Pancreas (tissue), 10 donors: ENCODE measurements at places on chromosomes 5 and 9. TPM values are rescaled to one million over a fixed set of nuclear protein-coding genes. Genes with fewer than 3 reads are reported as not detected.

DNA sequence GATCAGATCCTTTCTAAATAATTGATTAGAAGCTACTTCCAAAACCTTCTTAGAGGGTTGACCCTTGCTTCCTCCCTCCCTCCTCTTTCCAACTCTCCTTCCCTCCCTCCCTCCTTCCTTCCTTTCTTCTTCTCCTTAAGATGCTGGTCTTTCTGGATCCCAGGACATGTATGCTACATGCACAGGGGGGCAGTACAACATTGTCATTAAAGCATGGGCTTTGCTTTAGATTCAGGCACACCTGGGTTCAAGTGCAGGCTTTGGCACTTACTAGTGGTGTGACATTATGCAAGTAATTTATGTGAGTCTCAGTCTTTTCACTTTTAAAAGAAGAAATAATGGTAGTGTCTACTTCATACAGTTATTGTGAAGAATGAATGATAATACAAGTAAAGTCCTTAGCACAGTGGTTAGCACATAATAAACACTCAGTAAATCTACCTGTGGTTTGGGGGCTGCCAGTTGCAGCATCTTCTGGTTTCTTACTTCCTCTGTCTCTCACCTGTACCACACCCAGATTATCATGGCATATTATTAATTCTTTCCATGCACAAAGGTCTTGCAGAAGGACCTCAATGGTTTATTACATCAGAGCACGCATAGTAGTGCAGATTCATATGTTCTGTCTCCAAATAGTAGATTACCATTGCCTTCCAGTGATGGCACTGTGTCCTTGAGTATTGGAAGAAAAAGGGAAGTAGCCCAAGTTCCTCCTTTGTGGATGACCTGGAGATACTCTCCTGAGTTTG, 154.1 kb downstream of the ARHGAP26 start:
- no peaks in the 10 kb centered on the region for H3K27me3 ChIP-seq
- H3K36me3 ChIP-seq, result no peaks in the 10 kb centered on the region
- H3K4me3 ChIP-seq, result no peak overlapping the region
- peaks cover 34% of the 10 kb centered on the region for H3K4me1 ChIP-seq
- H3K27ac ChIP-seq, result no peak overlapping the region

DNA sequence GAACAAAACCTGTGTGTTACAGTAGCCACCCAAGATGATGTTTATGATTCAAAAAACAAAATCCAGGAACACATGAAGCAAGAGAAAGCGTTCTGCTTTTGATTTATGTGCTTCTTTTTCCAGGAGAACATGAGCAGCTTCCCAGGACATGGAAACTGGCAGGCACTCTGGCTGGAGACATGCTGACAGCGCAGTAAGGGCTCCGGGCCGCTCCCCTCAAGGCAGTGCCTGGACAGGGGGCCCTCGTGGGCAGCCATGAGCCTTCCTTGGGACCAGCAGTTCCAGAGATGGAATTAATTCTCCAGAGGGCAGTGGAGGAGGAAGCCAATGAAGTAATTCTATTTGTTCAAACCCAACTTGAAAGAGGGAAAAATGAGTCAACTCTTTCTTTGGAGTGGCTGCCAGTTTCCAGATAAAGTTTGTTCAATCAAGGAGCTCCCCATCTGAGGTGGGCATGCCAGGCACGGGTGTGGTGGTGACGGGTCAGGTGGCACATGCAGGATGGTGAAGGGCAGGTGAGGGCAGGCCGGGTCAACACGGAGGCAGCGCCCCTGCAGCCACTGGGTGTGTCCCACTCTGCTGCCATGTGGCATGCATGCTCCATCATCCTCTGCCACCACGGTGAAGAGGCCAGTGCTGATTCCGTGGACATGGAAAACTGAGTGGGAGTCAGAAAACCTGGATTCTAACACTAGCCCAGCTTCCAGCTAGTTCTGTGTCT, 83.8 kb downstream of the OTULIN start:
- no peaks in the 10 kb centered on the region for H3K36me3 ChIP-seq
- H3K4me3 ChIP-seq, result no peak overlapping the region
- no peaks in the 10 kb centered on the region for H3K4me1 ChIP-seq
- H3K27ac ChIP-seq, result no peak overlapping the region
- DNase-seq, result no peak
- H3K27me3 ChIP-seq, result no peaks in the 10 kb centered on the region

CCL27 gene
- not detected for total RNA-seq

LHX2 gene
- not detected for total RNA-seq

DNA sequence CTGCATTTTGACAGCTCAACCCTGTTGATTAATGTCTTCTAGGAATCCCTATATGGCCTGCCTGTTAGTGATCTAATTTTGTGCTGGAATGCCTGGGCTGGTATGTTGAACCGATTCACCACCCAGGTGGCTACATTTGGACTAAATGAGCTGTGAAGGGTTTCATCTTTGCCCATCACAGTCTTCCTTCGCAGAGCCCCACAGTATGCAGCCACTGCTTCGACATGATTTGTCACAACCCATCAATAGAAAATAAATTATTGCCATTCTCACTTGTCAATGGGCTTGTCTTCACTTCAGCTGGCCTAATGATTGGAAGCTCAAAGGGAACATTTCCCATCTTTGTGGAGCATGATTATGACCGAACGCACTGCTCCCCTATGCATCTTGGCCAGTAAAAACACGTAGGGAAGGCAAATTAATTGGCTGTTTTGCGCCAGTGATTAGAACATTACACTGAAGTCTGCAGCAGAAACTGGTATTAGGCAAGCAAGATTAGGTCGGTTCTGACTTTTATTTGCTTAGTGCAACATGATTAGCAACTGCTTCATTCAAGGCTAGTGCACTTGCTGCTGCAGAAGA, 408.5 kb downstream of the KIAA0825 start:
- no peak overlapping the region for H3K4me3 ChIP-seq
- H3K27me3 ChIP-seq, result no peaks in the 10 kb centered on the region
- no peak overlapping the region for H3K27ac ChIP-seq
- H3K36me3 ChIP-seq, result no peaks in the 10 kb centered on the region

DNA sequence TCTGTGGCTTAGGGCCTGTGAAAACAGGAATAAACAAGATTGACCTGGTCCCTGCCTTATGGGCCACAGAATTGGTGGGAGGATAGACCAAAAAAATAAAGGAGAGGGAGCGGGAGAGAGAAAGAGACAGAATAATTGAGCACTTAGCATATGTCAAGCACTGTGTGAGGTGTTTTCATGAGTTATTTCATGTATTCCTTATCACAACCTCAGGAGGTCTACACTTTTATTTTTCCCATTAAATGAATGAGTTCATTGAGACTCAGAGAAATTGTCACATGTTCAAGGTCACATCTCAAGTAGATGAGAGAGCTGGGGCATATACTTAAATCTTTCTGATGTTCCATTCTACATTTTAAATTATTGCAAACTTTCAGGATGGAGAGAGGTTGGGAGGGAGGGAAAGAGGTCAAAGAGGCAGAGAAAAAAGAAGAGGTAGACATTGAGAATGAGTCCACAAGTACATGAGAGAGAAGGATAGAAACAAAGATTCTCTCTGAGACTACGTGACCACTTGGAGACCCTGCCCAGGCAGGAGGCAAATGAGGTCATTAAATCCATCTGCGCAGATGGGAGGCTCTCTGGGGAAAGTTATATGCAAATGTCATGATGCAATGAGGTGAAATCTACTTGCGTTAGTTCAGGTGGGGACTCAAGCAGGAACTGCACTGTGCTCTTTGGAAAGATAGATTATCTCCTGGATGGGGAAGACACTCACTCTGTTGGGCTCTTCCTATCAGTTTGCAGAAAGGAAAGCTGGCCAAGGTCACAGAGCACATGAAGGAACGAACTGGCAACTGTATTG, 241.5 kb downstream of the PAPPA start:
- H3K27ac ChIP-seq, result no peak overlapping the region
- no peaks in the 10 kb centered on the region for H3K27me3 ChIP-seq
- no peaks in the 10 kb centered on the region for H3K4me1 ChIP-seq
- H3K36me3 ChIP-seq, result no peaks in the 10 kb centered on the region
- DNase-seq, result no peak
- H3K4me3 ChIP-seq, result no peak overlapping the region

GRCh38 chr5:159943326-159943725, 27.0 kb downstream of the ADRA1B start:
- H3K36me3 ChIP-seq, result no peaks in the 10 kb centered on the region
- H3K27me3 ChIP-seq, result no peaks in the 10 kb centered on the region
- H3K4me3 ChIP-seq, result no peak overlapping the region
- H3K27ac ChIP-seq, result no peak overlapping the region
- no peak for DNase-seq

GRCh38 chr9:134802216-134802795, 78.3 kb upstream of the FCN2 start:
- no peaks in the 10 kb centered on the region for H3K36me3 ChIP-seq
- H3K27ac ChIP-seq, result no peak overlapping the region
- no peak for DNase-seq
- no peak overlapping the region for H3K4me3 ChIP-seq
- H3K27me3 ChIP-seq, result no peaks in the 10 kb centered on the region

- DNase-seq, result peak; percentile 15
- H3K27ac ChIP-seq, result no peak overlapping the region
- H3K4me1 ChIP-seq, result no peaks in the 10 kb centered on the region
Measured at GRCh38 chr5:132481596-132482211, 8.9 kb downstream of the IRF1 start.

PCDHB3 gene
- total RNA-seq, result 0.51 TPM

DNA sequence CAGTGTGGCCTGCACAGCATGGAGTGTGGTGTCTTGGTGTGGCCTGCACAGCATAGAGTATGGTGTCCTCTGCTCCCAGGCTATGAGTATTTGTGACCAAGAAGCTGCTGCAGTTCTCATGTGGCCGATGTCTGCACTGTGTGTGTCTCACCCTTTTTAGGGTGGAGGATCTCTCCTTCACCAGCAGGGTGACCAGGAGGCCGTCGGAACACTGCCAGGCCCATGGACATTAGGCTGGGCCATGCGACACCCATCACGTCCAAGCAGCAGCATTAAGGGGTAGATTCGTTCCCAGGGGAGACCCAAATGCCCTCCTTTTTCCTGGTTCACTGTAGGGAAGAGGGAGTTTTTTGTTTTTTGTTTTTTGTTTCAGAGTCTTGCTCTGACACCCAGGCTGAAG, 115.3 kb upstream of the SPIN1 start:
- H3K4me3 ChIP-seq, result no peak overlapping the region
- no peaks in the 10 kb centered on the region for H3K36me3 ChIP-seq
- no peak for DNase-seq

OGN gene
- 0.28 TPM for total RNA-seq

GRCh38 chr5:77845324-77845646, 69.1 kb upstream of the TBCA start:
- H3K27me3 ChIP-seq, result no peaks in the 10 kb centered on the region
- no peaks in the 10 kb centered on the region for H3K4me1 ChIP-seq

MATR3 gene
- 78.9 TPM for total RNA-seq

ABITRAM gene
- 5.8 TPM for total RNA-seq

- no peaks in the 10 kb centered on the region for H3K36me3 ChIP-seq
- peak overlapping the region; percentile 41 for H3K27ac ChIP-seq
- no peaks in the 10 kb centered on the region for H3K27me3 ChIP-seq
- no peak overlapping the region for H3K4me3 ChIP-seq
- no peak for DNase-seq
- no peaks in the 10 kb centered on the region for H3K4me1 ChIP-seq
Measured at GRCh38 chr5:6703806-6704205, 9.4 kb upstream of the TENT4A start.

DNA sequence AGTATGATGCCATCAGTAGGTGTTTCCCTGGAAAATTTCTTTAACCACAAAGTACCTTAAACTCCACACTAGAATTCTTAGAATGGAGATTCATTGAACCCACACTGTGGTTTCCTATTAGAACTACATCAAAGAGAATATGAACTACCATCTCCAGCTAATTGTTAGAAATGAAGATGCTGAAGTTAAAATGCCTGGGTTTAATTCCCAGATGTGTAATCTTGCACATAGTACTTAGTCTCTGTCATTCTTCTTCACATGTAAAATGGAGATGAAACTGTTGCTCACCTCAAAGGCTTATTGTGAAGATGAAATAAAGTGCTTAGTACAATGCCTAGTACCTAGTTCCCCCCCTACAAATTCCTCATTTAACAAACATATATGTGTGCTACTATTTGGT, 303.3 kb upstream of the CCNG1 start:
- H3K4me1 ChIP-seq, result no peaks in the 10 kb centered on the region
- H3K4me3 ChIP-seq, result no peak overlapping the region
- H3K36me3 ChIP-seq, result no peaks in the 10 kb centered on the region
- H3K27me3 ChIP-seq, result no peaks in the 10 kb centered on the region
- DNase-seq, result no peak
- H3K27ac ChIP-seq, result no peak overlapping the region

C1QTNF3 gene
- 6.8 TPM for total RNA-seq

HRCT1 gene
- 1.1 TPM for total RNA-seq

GRCh38 chr5:166074582-166075481, 2216.6 kb upstream of the WWC1 start:
- DNase-seq, result no peak
- no peak overlapping the region for H3K27ac ChIP-seq
- H3K36me3 ChIP-seq, result no peaks in the 10 kb centered on the region
- H3K27me3 ChIP-seq, result no peaks in the 10 kb centered on the region

DNA sequence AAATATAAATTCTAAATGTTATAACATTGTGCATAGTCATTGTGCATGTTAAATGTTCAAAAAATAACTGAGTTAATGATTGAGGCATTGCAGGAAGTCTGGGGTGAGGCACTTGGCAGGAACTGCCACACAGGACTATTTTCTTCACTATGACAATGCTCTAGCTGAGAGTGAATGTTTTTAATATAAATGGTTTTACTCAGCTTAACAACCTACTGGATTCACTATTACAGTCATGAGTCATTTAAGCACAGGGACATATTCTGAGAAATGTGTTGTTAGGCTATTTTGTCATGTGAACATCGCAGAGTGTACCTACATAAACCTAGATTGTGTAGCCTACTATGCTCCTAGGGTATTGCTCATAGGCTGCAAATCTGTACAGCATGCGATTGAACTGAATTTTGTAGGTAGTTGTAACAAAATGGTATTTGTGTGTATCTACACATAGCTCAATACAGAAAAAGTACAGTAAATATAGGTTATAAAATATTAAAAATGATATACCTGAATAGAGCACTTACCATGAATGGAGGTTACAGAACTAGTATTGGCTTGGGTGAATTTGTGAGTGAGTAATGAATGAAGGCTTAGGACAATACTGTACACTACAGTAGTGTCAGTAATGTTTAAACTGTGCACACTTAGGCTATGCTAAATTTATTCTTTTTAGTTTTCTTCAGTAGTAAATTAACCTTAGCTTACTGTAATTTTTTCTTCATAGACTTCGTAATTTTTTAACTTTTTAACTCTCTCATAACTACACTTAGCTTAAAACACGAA, 346.1 kb upstream of the PTGER4 start:
- H3K4me3 ChIP-seq, result no peak overlapping the region
- H3K27ac ChIP-seq, result no peak overlapping the region
- H3K36me3 ChIP-seq, result no peaks in the 10 kb centered on the region
- no peaks in the 10 kb centered on the region for H3K27me3 ChIP-seq
- no peaks in the 10 kb centered on the region for H3K4me1 ChIP-seq
- no peak for DNase-seq

PLCXD3 gene
- total RNA-seq, result 2.0 TPM

DNA sequence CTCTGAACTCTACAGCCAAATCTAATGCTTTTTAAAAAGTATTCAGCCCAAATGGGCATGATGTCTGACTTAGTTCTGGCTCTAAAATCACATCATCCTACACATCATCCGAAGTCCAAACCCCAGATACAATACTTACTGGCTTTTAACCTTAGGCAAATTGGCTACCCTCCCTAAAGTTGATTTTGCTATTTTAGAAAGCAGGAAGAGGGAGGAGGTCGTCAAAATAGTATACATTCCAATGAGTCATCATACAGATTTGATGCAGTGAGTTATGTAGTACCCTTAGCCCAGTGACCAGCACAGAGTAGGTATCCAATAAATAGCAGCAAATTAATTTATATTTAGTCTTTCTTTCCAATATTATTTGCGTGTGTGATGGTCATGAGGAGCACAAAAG, 582.0 kb upstream of the TUSC1 start:
- no peak for DNase-seq
- H3K27ac ChIP-seq, result no peak overlapping the region
- no peaks in the 10 kb centered on the region for H3K27me3 ChIP-seq
